ENCODE measurements at places on chromosomes 7 and 10. TPM values are rescaled to one million over a fixed set of nuclear protein-coding genes. Genes with fewer than 3 reads are reported as not detected.

GRCh38 chr10:100569687-100570481, 34.1 kb downstream of the HIF1AN start:
- DNase-seq = no peak

DNA sequence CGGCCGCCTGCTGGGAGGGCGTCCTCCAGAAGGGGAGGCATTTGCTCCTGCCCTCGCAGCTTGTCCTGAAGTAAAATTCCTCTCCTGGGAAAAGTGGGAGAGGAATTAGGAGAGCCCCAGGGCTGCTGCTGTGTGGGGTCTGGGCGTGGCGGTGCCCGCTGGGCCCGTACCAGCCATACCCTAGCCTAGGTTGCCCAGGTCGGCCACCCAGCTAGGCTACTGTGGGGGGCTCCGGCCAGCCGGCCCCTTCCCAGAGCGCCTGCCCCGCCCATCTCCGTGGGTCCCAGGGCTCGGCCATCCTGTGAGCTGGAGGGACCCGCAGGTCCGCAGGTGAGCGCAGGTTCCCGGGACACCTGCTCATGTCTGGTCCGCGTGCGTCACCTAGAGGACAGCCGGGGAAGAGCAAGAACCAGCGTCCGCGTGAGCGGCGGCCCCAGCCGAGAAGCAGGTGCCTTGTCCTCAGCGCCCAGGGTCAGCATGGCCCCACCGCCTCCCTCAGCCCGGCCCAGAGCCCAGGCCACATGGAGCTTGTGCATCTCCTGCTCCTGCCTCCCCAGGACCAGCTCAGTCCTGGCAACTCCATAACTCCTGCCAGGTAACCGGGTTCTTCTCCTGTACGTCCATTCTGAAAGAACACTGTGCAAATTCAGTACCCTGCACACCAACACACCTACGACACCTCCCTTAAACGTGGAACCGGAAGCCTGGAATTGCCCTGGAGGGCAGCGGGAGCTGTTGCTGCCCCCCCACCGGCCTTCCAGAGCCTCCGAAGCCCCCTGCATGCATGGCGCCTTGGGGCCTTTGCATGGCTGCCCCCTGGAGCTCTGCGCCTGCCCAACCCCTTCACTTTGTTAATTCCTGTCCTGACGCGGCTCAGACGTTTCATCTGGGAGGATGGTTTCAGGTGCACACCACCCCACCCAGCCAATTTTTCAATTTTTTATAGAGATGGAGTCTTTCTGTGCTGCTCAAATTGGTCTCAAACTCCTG, 22.8 kb upstream of the FOXL3 start:
- DNase-seq = no peak

GRCh38 chr10:75040576-75040975, 70.9 kb upstream of the SAMD8 start:
- no peak for DNase-seq

DNA sequence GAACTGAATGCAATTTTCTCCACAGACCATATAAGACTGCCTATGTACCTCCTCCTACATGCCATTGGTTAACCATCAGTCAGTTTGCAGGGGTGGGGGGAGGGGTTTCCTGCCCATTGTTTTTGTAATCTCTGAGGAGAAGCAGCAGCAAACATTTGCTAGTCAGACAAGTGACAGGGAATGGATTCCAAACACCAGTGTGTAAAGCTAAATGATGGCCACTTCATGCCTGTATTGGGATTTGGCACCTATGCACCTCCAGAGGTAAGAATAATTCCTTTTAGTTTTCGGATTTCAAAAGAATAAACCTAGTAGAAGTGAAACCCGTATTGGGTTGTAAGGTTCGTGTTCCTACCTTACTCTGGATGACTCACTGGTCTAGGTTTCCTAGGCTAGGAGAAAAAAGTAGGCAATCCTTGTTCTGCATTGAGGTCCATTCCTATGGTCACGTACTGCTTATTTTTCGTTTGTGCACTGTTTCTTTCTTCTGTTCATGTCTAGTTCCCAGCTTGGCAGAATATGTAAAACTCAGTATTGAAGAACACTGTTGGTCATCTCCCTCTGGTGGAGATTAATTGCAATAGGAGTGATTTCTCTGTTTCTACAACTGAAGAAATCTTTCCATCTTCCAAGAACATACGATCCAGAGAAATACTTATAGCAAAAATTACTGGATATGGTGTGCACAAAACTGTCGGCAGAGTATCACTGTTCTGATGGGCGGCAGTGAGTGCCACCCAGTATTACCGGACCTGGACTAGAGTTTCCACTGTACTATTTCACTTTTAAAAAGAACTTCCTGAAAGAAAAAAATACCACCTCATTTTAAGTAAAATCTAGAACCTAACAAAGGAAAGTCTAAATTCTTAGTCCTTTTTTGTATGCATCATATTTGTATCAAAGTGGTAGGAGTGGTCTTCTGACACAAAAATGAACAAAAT, at the start of gene AKR1C3:
Gene AKR1C3, plus strand, starts transcription at position 150 of the 941 bp plus-strand sequence. Its CDS starts 31 bp downstream, at position 181.
- DNase-seq = peak; percentile 37

GRCh38 chr7:157854066-157854891, 517.5 kb downstream of the DNAJB6 start:
- no peak for DNase-seq

DNA sequence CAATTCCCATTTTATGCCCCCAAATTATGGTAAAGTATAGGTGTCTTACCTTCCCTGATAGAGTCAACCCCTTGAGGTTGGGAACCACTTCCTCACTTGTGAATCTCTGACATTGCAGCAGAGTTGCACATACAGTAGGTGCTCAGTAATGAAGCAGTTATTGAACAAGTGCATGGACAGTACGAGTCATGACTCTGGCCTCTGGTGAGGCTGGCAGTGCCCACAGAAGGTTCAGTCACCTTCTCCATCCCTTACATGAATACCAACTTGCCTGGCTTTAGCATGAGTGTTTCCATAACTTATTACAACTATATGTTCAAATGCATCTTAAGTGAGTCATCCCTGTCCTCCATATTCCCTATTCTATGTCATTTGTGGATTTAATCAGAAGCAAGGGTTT, 340.0 kb downstream of the ELMO1 start:
- DNase-seq = no peak

DNA sequence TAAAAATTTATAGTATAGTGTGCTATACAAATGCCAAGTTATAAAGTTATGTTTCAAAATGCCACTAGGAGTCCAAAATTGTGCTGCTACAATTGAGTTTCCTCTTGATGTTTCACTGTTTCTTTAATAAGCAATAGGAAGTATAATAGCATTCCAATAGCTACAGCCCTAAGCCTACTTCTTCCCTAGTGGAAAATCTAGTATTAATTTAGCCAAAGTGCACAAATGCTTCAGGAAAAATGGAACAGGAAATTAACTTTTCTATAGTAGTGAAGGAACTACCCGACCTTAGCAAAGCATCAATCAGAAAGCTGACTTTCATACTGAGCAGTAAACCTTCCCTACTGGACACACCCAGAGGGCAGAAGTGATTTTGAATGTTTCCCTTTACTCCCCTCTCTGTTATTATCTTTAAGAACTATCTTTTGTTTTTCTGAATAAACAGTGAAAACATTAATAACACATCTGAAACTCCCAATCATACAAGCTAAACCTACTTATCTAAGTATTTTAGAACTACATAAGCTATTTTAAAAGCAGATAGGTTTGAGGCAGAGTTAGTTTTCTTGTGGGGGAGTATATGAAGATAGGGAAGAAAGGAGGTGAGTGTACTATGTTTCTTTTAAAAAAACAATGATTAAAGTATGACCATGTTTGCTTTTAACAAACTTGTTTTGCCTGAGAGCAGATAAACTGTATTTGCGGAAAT, 13.7 kb downstream of the CPED1 start:
- no peak for DNase-seq

- no peak for DNase-seq
Measured at GRCh38 chr7:138882249-138882648, 84.3 kb upstream of the ATP6V0A4 start.

DNA sequence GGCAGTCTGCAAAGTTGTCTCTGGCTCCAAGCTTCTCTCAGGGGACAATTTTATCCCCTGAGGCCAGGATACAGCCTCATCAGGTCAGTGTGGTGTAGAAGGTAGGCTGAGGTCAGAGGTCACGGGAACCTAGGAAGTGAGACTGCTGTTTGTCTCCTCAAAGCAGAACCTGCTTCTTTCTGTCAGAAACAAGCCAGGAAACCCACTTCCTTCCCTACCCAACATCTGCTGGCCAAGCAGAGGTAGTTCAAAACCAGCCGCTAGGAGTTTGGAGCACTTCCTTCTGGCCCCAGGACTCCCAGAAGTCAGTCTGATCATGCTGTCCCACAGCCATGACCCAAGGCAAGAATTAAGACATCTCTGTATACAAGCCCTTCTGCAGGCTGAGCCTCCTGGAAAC, 12.2 kb downstream of the CLRN3 start:
- no peak for DNase-seq

DNA sequence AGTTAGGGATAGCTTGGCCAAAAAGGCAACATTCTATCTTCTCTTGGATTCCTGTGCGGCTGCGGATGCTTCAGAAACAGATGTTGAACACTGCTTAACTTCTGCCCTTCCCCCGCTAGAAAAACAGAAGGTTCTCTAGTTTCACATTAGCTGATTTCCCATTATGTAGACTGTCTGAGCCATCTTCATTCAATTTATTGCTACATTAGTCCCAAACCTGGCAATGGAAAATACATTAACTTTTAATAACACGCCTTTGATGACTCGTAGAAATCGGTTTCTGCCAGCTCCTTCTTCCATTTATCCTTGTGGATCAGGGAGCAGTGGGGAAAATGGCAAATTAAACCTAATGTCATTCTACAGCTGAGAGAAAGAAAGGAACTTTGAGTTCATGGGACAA, 119.9 kb downstream of the SLC16A9 start:
- DNase-seq = no peak

- no peak for DNase-seq
Measured at GRCh38 chr10:122142641-122143237, 128.4 kb upstream of the BTBD16 start.

- peak; percentile 53 for DNase-seq
Measured at GRCh38 chr10:13161857-13162271, 506 bp downstream of the MCM10 start.

- DNase-seq = no peak
Measured at GRCh38 chr7:128010391-128011127, 20.7 kb downstream of the LRRC4 start.

- no peak for DNase-seq
Measured at GRCh38 chr7:159095979-159096411, 48.7 kb downstream of the VIPR2 start.

DNA sequence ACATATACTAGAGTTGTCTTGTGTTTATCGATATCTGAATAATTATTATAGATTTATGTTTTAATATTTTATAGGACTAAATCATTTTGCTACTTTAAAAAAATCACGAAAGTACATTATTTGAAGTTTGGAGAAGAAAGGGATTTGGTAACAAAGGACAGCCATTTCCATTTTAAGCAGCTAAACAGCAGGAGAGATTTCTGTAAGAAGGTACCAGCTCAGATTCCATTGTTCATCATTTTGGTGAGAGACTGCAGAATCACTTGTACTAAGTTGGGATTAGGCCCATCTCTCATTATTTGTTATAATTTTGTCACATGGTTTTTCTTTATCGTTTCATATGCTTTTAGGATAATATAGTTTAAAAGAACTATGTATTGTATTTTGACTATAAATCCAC, 46.7 kb downstream of the PALS2 start:
- no peak for DNase-seq

GRCh38 chr7:131961054-131961680, 404.7 kb upstream of the PODXL start:
- DNase-seq = no peak

DNA sequence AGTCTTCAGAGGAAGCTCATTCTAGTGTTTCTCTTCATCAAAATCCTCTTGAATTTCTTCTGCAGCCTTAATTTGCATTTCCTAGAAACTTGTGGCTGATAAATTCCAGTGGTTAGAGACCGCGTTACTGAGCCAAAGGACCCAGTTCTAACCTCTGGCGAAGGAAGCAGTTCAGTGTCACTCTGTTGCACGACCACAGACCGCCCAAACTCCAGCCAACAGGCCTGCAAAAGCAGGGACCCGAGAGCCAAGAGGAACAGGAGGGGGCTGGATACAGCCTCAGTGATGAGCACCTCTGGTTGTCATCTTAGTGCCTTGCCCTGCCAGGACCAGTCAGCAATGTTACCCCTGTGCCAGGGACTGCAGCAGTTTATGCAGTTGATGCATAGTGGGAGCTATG, 70.0 kb downstream of the AFAP1L2 start:
- no peak for DNase-seq

DNA sequence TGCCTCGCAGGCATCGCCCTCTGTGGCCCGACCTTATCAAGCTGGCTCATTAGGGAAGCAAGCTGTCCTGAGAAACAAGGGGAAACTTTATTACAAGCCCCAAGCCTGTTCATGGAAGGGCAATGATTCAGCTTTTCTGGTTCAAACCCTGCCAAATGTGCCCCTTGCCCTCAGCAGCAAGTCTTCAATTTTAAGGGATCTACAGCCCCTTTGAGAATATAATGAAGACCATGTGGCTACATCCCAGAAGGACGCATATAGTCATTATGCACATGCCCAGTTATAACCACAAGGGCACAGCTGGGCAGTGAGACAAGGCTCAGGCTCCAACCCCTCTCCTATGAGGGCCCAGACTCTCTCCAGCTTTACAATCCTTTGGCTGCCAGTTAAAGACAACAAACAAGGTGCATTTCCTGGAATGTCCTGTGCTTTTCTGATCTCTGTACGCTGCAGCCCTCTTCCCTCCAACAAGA, 56.7 kb downstream of the DDC start:
- DNase-seq = no peak

The KCNIP2 gene
- total RNA-seq = 1.6 TPM

The NXPH1 gene
- not detected for total RNA-seq

The WNT8B gene
- not detected for total RNA-seq

The NPSR1 gene
- not detected for total RNA-seq

The SPOCK2 gene
- 683 TPM for total RNA-seq

The RARRES2 gene
- not detected for total RNA-seq

The ADAM22 gene
- 1.2 TPM for total RNA-seq

The IFIT1 gene
- 6.1 TPM for total RNA-seq

The NIPSNAP2 gene
- 34.8 TPM for total RNA-seq

The KLHL7 gene
- 19.7 TPM for total RNA-seq

The CUZD1 gene
- 1.9 TPM for total RNA-seq

The OR2A1 gene
- not detected for total RNA-seq

Measured in CD4-positive, CD25-positive, alpha-beta regulatory T cell (primary cell).